ENCODE measurements at places on chromosomes 6 and 20.

DNA sequence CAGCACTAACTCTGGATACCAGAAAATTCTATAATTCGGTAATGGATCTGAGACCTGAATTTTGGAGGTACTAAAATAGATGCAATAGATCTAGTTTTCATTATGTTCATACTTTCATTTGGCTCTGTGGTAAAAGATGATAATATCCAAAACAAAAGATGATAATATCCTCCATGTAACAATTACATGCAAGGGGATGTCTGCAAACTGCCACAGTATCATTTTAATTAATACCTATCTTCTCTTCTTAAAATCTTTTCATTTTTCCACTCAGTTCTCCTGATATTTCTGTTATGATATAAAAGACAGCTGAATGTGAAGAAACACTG is 15.6 kb downstream of the BTN2A1 start:
- DNase-seq: no peak

GRCh38 chr6:36997811-36998722 is 7.4 kb upstream of the FGD2 start:
- no peak for DNase-seq

GRCh38 chr6:31356946-31357466 is at the start of gene HLA-B:
TSS of gene HLA-B (minus strand) at chr6:31357179. CDS start at chr6:31357158, 21 bp downstream.
- peak; percentile 47 for DNase-seq

DNA sequence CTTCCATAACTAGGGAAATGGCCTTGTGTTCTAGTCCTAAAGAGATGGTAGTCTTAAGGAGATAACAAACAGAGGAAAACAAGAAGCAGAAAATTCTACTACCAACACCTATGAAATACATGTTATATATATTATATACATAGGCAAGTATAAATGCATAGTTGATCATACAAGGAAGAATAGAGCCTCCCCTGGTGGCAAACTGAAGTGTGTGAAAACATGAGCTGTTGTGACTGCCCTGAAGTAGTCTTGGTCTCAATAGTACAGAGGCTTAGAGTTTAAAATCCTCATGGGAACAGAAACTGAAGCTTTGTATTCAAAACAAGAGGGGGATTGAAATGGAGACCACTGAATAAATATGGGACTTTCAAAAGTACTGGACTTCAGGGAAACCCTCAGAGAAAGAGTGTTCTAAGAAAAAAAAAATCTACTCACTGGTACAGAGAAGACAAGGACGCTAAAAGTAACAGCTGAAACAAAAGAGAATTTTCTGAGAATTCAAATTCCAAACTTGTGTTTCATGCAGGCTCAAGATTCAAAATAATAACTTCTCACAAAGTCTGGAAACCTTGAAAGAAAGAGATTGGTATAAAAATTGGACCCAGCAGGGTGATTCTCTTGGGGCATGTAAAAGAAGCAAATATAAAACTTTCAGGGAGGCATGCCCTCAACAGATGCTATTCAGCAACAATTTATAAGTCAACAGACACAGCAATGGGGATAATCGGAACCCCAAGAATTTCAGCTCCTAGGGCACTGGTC is 59.7 kb upstream of the SAMD3 start:
- DNase-seq: peak; percentile 11

DNA sequence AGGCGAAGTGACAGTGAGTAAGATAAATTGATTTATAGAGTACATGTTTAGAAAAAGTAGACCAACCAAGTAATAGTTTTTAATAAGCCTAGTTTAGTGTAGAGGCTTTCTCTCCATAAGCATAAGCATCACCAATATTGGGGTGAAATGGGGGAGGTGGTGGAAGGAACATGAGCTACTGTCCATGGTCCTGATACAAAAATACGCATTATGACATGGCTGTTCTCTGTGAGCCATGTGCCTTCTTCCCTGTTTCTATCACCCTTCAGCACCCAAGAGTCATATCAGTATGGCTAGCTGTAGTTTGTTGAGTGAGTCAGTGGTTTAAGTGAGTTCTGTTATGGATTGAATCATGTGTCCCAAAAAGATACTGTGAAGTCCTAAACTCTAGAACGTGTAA is 150.8 kb downstream of the EDN1 start:
- no peak for DNase-seq

- DNase-seq: no peak
These were observed 2.2 kb upstream of the FAM162B start for GRCh38 chr6:116767715-116768114.

GRCh38 chr6:3162067-3162497 is 4.7 kb upstream of the TUBB2A start:
- DNase-seq: no peak

DNA sequence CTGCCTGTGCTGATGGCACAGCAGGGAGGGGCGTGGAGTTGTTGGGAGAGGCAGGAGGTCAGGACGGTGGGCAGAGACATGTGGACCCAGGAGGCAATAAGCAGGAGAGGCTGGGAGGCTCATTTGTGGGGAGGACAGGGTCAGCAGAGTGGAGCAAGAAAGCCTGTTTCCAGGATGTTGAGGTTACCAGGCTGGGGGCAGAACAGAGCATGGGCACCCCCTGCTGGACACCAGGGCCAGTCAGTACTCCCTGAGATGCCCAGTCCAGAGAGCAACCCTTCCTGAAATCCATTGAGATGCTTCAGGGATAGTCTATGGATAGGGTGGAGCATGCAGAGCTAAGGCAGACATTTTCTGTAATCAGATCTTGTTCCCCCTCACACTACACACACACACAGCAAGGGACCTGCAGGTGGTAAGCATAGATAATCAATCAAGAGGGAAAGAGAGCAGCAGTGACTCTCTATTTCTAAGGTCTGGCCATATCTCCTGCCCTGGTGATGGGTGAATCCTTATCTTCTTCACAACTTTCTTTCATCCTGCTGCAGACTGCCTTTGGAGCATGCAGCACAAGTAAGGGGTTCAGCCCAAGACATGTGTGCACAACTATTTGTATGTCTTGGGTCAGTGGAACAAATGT is 41.7 kb downstream of the MOCS1 start:
- peak; percentile 36 for DNase-seq

GRCh38 chr20:58818586-58819285 is 32.0 kb downstream of the GNAS-AS1 start:
- peak; percentile 42 for DNase-seq

GRCh38 chr6:67639161-67639560 is 995.9 kb upstream of the ADGRB3 start:
- no peak for DNase-seq

DNA sequence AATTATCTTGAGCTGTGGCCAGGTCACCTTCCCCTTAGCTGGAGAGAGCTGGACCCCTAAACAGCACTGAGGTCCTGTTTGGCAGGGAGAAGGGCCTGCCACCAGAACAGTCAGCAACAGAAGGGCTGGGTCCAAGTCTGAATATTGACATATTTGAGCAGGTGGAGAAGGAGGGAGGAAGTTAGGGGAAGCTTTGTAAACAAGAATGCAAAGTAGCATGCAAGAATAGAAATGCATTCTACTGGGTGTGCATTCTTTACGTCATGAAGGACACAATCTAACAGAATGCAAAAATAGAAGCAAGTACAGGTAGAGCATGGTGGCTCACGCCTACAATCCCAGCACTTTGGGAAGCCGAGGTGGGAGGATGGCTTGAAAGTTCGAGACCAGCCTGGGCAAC is 100.5 kb downstream of the QRSL1 start:
- no peak for DNase-seq

DNA sequence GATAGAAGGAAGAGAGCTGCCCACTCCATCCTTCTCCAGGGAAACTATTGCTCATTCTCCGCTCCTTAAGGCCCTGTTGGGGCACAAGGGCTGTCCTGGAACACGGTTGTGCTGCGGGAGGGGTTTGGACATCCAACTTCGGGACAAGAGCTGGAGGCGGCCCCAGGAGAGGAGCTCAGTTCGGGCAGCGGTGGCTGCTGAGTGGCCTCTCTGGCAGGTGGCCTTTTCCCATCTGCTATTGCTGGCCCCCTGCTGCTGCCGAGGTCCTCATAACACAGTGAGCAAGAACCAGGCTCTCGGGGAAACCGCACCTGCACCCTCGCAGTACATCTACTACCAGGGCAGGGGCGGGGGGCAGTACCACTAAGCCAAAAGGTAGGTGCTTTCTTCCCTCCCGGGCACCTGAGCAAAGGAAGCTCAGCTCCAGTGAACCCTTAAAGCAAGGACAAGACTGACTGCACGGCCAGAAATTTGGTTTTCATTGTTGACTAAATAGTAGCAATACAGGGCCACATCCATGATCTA is 63.7 kb downstream of the PSMG4 start:
- DNase-seq: no peak

- no peak for DNase-seq
These were observed 34.2 kb upstream of the IRF4 start for GRCh38 chr6:357261-357790.

DNA sequence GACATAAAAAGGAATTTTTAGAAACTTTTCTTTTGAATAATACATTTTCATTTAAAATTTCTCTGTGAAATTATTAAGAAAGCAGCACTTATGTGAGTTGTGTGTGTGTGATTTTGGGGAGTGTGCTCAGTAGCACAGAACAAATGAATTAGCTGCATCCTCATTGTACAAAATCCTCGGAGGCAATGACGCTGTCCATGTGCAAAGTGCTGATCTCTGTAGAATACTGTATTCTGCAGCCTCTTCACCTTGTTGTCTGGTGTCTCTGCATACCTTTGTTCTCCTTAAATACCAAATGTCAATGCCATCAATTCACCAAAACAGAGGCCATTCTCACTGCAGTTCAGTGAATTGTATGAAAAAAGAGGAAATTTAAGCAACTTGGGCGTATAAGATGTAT is 838.4 kb downstream of the QKI start:
- DNase-seq: no peak

GRCh38 chr20:63529861-63530787 is 7.1 kb downstream of the PTK6 start:
- no peak for DNase-seq

GRCh38 chr6:116662202-116662601 is 6.4 kb downstream of the ZUP1 start:
- DNase-seq: no peak

DNA sequence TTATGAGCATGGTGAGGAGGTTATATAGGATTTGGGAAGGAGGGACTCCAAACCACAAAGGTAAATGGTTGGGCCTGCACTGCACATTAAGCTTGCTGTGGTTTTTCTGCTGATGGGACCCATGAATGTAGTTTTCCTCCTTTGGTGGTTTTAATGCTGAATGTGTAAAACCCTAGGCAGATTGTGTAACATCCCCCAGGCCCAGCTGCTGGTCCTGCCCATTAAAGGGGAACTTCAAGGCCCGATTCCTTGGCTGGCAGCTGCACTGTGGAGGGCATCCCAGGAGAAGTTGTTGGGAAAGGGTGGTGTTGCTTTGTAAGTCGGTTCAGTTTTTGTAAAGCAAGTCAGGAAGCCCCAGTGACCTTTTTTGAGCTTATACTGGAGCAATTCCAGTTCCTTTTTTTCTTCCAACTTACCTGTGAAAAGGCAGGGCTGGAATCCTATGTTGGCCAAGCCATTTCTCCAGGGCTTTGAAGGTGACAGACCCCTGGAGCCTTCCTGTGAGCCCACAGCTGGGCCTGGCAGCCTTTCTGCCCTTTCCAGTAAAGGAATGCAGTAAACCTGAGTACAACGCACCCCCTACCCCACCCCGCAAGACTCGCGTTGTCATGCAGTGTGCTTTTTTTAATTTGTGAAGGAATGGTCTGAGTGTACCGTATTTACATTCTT is 43.1 kb upstream of the NAA20 start:
- peak; percentile 93 for DNase-seq

- DNase-seq: no peak
These were observed 709 bp upstream of the ASXL1 start for GRCh38 chr20:32357375-32357868.

All from AG04450 (cell line).